ENCODE measurements at places on chromosomes 13 and 19.

DNA sequence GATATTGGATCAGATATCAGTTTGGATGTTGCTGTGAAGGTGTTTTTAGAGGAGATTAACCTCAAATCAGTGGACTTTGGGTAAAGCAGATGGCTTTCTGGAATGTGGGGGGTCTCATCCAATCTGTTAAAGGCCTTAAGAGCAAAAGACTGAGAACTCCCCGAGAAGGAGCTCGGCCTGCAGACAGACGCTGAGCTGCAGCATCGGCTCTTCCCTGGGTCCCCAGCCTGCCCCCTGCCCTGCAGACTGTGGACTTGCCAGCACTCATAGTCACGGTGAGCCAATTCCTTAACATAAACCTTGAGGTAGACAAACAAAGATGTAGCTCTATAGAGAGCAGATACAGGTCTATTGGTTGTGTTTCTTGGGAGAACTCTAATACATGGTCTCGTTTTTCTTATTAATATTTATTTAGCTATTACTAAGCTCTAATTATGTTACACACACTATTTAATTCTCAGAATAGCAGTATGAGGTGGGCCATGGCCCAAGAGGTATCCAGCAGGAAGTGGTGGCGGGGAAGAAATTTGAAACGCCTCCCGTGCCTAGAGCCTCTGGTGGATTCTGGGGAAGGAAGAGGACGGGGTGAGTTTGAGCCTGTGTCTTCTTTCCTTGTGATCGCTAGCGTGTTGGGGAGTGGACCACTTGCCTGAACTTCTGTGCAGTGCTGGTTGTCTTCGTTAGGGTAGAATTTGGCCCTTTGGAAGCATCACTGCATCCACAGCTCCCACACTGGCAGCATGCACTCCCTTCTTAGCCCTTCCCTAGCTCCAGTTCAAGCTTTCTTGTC lies 305.3 kb downstream of the TEX29 start:
- no peak for DNase-seq

- DNase-seq, result no peak
These were observed 23.8 kb downstream of the ZNF787 start for GRCh38 chr19:56097306-56097705.

DNA sequence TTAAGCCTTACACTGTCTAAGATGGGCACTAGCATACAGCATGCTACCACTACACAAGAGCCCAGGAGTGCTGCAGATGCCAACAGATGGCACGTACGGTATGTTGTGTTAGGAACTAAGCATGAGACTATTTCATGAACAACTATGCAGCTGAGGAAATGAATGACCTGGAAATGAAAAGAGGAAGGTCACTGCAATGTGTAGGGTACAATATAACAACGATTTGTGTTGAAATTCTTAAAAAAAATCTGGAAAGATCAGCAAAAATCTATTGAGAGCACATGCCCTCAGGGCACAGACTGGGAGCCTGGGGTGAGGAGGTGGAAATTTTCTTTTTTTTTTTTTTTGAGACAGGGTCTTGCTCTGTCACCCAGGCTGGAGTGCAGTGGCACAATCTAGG lies 14.4 kb downstream of the HAUS8 start:
- no peak for DNase-seq

DNA sequence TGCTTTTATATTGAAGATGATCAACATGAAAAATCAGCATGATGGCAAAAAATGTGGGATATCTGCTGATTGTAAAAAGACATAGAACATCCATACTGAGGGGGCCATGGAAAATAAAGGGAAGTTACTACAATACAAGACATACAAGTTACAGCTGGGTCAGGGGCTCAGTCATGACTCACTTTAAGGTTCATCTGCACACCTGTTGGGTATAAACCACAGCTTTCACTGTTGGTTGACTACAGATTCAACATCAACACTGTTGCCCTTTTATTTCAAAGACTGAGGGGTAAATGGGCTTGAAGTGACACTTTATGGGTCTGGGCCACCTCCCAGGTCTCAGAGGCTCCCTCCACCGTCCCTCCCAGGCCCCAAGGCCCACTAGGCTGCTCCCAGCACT lies 98.1 kb upstream of the IRS2 start:
- no peak for DNase-seq

DNA sequence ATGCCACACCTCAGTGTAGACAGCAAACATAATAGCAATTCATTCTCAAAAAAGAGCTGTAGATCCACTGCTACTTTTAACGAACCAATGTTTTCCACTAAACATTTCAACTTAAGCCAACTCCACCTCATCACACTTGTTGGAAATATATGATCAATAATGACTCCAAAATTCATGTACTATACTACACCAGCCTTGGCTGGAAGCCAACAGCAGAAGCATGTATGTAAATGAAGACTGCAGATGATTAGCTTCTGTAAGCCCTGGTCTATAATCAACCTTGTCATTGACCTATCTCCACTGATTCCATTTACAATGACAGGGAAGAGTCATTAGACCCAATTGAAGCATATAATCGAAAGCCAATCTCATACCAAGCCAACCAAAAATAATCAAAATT lies 71.7 kb downstream of the STK24 start:
- DNase-seq, result no peak

GRCh38 chr13:98307463-98308085 lies 130.5 kb upstream of the RNF113B start:
- no peak for DNase-seq

DNA sequence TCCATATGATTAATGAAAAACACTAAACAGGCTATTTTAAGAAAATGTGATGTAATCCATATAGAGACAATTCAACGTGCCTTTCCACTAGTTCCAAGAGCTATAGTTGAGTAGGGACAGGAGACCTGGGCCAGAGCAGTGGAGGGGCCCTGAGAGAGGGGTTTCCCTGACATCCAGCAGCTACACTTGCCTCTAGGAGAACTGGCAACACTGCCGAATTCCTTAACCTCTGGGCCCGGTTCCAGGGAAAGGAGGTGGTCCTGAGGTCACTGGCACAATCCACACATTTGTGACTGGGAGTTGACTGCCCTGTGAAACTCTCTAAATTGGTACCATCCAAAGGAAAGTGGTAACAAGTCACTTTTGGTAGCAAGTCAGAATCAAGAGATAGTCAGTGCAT lies 264.4 kb downstream of the DCLK1 start:
- no peak for DNase-seq

DNA sequence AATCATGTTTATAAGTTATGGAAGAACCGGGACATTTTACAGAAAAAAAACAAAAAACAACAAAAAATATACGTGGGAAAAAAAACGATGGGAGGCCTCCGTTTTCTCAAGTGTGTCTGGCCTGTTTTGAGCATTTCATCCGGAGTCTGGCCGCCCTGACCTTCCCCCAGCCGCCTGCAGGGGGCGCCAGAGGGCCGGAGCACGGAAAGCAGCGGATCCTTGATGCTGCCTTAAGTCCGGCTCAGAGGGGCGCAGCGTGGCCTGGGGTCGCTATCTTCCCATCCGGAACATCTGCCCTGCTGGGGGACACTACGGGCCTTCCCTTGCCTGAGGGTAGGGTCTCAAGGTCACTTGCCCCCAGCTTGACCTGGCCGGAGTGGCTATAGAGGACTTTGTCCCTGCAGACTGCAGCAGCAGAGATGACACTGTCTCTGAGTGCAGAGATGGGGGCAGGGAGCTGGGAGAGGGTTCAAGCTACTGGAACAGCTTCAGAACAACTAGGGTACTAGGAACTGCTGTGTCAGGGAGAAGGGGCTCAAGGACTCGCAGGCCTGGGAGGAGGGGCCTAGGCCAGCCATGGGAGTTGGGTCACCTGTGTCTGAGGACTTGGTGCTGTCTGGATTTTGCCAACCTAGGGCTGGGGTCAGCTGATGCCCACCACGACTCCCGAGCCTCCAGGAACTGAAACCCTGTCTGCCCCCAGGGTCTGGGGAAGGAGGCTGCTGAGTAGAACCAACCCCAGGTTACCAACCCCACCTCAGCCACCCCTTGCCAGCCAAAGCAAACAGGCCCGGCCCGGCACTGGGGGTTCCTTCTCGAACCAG lies 1.8 kb upstream of the APOE start:
- peak; percentile 57 for DNase-seq

DNA sequence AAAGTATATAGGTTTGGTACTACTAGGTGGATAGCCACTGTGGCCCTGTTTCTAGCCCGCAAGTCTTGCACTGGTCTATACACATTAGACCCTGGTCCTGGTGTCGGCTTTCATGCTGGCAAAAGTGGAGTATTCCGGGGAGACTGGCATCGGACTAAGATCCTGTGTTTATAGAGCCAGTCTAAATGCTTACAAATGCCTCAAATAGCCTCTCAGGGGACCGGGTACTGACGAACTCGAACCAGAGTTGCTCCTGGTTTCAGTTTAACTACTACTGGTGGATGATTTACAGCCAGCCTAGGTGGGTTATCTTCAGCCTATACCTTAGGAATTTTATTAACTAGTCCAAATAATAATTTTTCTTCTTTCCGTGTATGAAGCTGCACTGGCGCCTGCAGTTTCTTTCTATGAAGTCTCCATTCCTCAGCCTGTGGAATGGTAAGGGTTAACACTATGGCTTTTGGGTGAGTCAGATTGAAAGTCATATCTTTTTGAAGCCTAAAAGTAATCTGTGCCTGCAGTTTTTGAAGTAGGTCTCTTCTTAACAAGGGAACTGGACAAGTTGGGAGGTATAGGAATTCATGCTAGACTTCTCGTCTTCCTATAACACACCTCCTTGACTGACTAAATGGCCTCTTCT lies 51.3 kb downstream of the OR10H4 start:
- DNase-seq, result no peak

DNA sequence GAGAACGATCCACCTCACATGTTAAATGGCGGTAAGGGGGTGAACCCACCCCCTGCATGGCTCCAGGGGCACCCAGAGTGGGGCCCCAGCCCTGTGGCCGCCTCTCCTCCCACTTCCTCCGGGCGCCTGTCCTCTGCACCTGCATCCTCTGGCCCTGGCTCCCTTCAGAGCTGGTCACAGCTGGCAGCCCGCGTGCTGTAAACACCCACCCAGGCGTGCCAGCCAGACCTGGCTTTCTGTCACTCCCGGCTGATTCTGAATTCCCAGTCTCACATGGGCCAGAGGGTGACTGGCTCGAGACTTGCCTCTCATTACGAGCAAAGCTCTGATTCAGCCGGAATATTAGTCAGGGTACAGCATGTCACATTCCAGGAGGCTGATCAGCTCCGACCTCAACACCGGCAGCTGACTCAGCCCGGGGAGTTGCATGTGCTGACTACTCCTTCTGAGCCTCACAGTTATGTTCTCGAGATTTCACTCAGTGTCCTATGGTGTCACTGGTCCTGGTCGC lies 75.1 kb downstream of the GNG7 start:
- DNase-seq, result peak; percentile 100

GRCh38 chr19:58380662-58381459 lies at the start of gene ZNF837:
TSS of gene ZNF837 (minus strand) at chr19:58381030. CDS start at chr19:58369332, 11,698 bp downstream.
- peak; percentile 100 for DNase-seq

Data from epithelial cell of esophagus (primary cell).